ENCODE measurements at places on chromosomes 2 and 18.

DNA sequence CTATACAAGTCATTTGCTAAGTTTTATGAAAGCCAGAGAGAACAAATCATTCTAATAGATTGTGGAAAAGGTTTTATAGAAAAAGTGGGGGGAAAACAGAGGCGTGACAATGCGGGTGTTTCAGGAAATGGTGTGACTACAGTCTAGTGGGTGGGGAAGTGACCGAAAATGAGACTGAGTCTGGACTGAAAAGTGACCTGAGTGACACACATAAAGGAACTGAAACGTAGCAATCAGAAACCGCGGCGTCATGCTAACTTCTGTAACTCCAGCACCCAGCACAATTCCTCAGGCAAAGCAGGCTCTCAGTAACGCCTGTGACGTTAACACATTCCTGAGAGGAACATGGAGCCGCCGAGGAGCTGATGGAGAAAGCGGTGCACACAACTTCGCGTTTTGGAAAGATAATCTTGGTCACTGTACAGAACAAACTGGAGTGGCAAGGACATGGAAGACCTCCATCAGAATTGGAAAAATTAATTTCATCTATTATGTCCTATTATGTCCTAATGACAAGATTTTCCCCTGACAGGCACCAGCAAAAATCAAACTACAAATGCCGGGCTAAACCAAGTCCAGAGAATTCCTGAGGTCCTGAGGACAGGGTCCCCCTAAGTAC, 1.4 kb upstream of the CD226 start:
- peak; percentile 24 for DNase-seq

- DNase-seq = no peak
Observed at GRCh38 chr2:136151021-136151971, 33.3 kb upstream of the CXCR4 start.

GRCh38 chr18:25005541-25006403, 346.2 kb downstream of the ZNF521 start:
- DNase-seq = peak; percentile 94

DNA sequence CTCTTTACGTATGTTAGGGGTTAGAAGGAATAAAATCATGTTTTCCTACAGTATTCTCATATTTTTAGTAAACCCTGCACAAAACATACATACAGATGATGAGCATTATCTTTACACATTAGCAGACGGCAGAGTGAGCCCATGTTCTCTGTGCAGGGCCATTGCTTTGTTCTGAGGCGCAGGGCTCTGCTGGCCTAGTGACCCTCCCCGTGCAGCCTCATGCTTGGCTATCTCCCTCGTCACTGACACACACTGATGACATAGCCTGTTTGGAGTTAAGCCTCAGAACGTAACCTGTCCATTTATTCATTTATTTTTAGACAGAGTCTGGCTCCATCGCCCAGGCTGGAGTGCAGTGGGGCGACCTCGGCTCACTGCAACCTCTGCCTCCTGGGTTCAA, 115.9 kb upstream of the FOSL2 start:
- no peak for DNase-seq

DNA sequence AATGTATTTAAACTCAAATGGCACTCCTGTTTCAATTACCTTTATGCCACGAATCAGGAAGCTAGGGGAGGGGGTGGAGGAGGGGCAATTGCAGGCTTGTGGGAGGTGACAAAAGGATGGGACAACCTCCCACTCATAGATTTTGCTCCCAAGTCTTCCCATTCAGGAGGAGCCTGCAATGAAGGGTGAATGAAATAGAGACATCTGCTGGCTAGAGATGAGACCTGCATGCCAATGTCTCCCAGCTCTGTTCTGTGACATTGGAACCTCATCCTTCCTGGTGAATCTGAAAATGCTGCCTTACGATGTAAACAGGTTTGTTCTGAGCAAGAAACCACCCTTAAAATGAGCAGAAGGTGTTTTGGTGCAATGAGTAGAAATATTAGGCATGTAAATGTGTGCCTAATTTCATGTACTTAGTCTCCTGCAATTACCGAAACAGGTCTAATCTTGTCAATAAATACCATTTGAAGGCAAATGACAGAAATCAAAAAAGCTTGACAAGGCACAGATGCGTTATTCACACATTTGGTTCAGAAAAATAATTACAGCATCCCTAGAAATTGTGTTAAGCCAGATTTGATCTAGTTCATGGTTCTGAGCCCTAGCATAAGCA, 2.7 kb upstream of the PID1 start:
- DNase-seq = peak; percentile 84

DNA sequence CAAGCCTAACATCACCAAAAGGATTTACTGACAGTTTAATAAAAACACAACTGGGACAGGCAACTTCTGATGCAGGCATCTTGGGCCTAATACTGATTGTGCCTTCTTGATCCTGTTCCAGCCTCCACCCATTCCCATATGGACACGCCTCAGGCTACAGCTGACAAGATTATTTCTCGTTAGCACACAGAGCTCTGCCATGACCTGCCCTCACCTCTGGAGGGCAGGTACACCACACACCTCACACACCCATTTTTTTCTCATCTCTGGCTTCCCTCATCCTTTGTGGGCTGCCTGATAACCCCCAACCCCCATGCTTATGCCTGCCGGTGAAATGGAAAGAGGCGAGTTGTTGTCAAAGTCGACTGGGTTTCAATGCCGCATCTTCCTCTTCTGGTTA, 147.0 kb downstream of the ANTXR1 start:
- DNase-seq = no peak

DNA sequence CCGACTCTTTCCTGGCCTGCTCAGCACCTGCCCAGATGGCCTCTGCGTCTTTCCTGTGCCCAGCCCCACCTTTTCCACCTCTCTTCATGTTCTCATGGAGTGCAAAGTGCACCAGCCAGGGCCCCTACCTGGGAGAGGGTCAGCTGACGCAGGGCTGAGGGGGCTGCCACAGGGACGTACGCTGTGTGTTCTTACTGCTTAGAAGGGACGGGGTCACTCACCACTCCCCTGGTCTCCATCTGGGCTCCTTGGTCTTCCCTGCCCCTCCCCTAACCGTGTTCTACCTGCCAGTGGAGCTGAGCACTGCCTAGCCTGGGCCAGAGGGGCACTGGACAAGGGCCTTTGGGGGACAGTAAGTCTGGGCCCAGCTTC, 8.6 kb downstream of the ERFE start:
- DNase-seq = no peak

GRCh38 chr2:37326866-37327634, 2.4 kb upstream of the PRKD3 start:
- DNase-seq = no peak

DNA sequence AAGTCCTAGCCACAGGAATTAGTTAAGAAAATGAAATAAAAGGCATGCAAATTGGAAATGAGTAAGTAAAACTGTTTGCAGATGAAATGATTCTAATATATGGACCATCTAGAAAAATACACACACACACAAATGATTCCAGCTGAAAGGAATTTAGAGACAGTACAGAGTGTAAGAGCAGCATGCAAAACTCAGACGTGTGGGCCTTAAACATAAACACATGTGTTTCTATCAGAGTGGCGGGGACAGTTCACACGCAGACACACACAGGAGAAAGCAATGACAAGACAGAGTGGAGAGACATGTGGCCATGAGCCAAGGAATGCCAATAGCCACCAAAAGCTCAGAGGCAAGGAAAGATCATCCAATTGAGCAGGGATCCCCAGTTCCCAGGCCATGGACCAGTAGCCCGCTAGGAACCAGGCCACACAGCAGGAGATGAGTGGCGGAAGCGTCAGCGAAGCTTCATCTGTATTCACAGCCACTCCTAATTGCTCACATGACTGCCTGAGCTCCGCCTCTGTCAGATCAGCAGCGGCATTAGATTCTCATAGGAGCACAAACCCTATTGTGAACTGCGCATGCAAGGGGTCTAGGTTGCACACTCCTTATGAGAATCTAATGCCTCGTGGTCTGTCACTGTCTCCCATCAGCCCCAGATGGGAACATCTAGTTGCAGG, 155.4 kb downstream of the ARL4C start:
- peak; percentile 24 for DNase-seq

- peak; percentile 36 for DNase-seq
Observed at GRCh38 chr2:195498176-195498575, 158.8 kb upstream of the SLC39A10 start.

DNA sequence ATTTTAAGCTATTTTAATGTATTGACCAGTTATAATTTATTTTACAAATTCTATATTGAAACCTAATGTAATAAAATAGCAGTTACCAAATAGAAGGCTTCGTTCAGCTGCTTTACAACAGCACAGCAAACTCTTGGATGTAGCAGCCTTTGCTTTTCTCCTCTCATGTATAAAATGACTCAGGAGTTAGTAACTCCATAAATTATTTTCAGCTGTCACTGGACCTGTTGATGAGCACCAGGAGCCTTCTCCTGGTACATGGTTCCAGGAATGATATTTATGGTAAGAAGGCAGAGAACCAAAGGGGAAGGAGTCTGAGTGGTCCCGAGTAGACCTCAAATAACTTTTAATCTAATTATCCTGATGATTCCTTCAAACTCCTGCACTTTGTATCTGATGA, 256.4 kb upstream of the NETO1 start:
- DNase-seq = peak; percentile 21

- peak; percentile 21 for DNase-seq
Observed at GRCh38 chr2:72837171-72837570, 11.3 kb upstream of the EXOC6B start.

DNA sequence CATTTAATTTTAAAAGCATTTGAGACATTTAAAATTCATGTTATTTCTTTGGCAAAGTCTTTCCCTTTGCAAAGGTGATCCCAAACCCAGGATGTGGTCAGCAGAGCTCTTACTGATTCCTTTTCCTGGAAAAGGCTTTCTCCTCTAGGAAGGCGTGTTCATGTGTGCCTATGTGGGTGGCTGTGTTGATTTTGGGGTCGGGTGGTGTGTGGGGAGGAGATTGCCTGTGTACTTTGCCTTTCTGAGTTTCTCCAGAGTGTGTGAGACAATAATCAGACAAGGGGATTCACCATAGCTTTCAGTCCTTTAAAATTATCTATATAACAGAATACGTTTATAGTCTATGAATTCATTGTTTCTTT, 173.2 kb downstream of the SOCS6 start:
- no peak for DNase-seq

DNA sequence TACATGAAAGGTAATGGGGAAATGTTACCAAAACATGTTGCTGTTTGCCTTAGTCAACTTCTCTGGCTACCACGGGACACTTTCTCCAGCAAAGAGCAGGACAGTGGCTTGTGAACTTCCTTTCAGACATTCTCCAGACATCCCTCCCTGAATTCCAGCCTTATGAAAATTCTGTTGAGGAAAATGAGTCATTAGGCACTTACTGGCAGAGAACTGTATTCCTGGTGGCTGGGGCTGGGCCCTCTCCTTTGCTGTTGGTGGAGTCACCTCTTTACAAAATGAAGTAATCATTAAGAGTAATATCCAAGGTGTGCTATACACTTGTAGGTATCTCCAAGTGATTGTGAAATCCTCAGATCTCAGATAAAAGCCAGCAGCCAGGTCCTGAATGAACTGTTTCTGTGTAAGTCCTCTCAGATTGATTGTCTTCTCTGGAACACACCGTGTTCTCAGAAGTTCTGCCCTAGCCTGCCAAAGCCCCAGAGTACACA, 1.3 kb upstream of the FAP start:
- peak; percentile 66 for DNase-seq

GRCh38 chr18:47883771-47884413, 46.6 kb downstream of the SMAD2 start:
- DNase-seq = no peak

DNA sequence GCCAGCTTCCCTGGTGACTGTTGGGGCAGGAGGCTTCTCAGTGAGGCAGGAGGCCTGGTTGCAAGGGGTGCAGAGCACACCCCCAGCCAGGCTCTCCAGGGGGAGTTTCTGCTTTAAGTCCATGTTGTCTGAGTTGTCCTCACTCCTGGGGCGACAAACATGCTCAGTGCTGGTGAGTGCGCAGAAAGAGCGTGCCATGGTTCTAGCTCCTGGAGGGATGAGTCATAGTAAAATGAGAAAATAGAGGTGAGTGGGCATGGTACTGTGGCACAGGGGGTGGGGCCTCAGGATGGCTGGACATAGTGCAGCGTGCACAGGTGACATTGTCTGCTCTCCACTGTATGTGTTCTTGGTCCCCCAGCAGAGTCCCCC, 457.2 kb upstream of the HS6ST1 start:
- DNase-seq = no peak

GRCh38 chr2:216083464-216084281, 2.0 kb downstream of the TMEM169 start:
- no peak for DNase-seq

DNA sequence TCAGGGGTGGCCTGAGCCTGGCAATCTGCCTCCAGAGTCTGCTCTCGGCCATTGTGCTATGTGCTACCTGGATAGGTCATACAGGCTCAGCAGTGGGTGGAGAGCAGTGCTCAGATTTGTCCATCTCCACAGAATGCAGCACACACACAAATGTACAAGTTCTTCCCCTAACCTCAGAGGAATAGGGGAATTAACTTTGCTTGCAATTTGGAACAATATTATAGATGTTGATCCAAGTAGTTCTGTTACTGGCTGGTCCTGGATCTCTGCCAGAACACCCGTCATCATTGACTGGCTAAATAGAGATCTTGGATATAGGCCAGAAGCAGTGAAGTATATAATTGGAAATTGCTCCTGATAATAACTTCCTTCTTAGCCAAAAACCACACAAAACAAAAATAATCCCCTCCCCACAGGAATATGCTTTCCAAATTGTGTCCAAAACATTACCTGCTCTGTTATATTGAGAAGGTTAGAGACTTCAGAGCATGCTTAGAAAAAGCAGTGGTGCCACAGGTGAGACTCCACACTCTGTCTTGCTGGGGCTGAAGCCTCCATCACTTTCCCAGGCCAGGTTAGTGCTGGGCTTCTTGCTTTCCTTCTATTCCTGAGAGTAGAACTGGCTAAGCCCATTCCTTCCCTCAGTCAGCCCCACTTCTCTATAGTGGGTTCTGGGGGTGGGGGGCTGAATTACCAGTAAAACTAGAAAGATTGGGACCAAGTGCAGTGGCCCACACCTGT, 38.8 kb downstream of the NCAPH start:
- DNase-seq = peak; percentile 20

- no peak for DNase-seq
Observed at GRCh38 chr2:41294331-41294730, 753.5 kb upstream of the PKDCC start.
